ENCODE measurements at places on chromosomes 13 and 19.

GRCh38 chr19:39407660-39408391 lies 1.2 kb downstream of the ZFP36 start:
- H3K27me3 ChIP-seq: no peaks in the 10 kb centered on the region
- peak overlapping the region; percentile 23 for H3K4me3 ChIP-seq
- peaks cover 20% of the 10 kb centered on the region for H3K36me3 ChIP-seq
- H3K27ac ChIP-seq: peak overlapping the region; percentile 100
- DNase-seq: peak; percentile 66
- H3K4me1 ChIP-seq: peaks cover 49% of the 10 kb centered on the region

DNA sequence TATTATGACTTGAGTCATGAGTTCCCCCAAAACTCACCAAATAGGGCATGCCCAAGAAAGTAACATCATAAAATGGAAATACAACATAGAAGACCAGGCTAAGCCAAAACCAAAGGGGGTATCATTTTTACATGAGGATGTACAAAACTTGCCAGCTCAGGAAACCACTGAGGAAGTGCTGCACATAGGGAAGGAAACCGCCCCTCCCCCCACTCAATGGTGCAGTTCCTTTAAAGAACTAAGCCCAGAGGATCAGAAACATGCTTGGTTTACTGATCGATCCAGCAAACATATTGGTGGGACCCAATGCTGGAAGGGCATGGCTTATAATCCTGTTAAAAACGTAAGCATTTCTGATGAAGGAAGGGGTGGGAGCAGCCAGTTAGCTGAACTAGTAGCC lies 4.2 kb upstream of the ZNF486 start:
- no peak for DNase-seq
- H3K36me3 ChIP-seq: no peaks in the 10 kb centered on the region
- H3K4me3 ChIP-seq: no peak overlapping the region
- peaks cover 13% of the 10 kb centered on the region for H3K4me1 ChIP-seq
- H3K27me3 ChIP-seq: no peaks in the 10 kb centered on the region

- H3K4me3 ChIP-seq: no peak overlapping the region
- no peaks in the 10 kb centered on the region for H3K36me3 ChIP-seq
- H3K27me3 ChIP-seq: no peaks in the 10 kb centered on the region
- no peak for DNase-seq
Measured at GRCh38 chr19:18966307-18966706, 25.3 kb upstream of the HOMER3 start.

GRCh38 chr19:51694318-51695085 lies 1.4 kb downstream of the SPACA6 start:
- H3K4me1 ChIP-seq: peaks cover 20% of the 10 kb centered on the region
- H3K27ac ChIP-seq: no peak overlapping the region
- H3K4me3 ChIP-seq: no peak overlapping the region
- DNase-seq: no peak
- peaks cover 13% of the 10 kb centered on the region for H3K36me3 ChIP-seq

DNA sequence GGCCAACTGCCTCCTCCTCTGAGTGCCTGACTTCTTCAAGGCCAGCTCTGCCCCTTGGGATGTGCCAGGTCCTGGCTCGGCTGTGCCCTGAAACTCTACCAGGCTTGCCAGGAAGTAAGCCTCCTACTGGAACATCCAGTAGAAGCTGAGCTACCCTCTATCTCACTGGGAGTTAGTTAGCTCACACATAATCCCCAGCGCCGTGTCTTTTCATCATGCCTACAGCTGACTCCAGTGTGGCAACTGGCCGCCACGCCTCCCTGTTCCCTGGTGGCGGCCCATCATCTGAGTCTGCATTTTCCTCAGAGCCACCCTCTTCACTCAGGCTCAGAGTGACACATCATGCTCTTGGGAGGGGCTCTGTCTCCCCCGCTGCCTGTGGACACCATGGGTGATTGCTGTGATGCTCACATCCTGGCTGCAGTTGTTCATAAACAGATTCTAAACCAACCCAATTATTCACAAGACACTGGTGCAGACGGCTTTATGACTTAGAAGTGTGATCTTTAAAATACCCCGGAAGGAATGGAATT lies 131.9 kb upstream of the IRS2 start:
- H3K4me3 ChIP-seq: no peak overlapping the region
- no peaks in the 10 kb centered on the region for H3K27me3 ChIP-seq
- H3K4me1 ChIP-seq: no peaks in the 10 kb centered on the region
- no peaks in the 10 kb centered on the region for H3K36me3 ChIP-seq
- no peak overlapping the region for H3K27ac ChIP-seq

DNA sequence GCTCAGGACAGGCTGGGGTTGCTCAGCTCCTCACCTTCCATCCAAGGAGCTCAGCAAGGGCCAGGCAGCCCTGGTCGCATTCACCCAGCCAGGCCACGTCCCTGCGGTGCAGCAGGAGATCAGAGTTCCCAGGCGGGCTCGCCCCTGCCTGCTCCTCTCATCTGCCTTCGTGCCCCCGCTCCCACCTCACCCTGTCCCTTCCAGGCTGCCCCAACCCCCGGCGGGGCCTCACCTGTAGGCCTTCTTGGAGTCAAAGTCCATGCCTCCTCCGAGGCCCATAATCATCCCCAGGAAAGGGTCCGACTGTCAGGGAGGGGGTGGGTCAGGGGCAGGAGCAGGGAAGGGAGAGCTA lies 1.3 kb upstream of the RINL start:
- DNase-seq: no peak
- H3K4me1 ChIP-seq: peaks cover 9% of the 10 kb centered on the region
- peaks cover 23% of the 10 kb centered on the region for H3K36me3 ChIP-seq
- no peak overlapping the region for H3K4me3 ChIP-seq
- H3K27ac ChIP-seq: no peak overlapping the region

DNA sequence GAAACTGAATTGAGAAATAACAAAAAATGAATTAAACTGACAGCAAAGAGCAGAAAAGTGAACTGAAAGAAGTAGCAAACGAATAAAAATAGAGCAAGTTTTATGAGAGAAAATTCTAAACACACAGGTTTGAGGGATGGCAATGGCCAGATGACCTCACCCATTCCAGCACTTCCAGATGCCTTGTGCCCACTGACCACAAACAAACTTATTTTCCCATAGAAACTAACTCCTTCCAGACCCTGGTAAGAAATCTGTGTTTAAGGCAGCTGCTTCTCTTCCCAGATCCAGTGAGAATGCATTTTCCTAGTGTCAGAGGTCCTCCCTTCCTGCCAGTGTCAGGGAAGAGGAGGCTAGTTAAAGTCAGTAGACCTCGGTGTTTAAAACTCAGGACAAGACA lies 51.7 kb downstream of the RXFP2 start:
- H3K36me3 ChIP-seq: no peaks in the 10 kb centered on the region
- H3K27me3 ChIP-seq: no peaks in the 10 kb centered on the region
- H3K4me1 ChIP-seq: no peaks in the 10 kb centered on the region
- H3K4me3 ChIP-seq: no peak overlapping the region

DNA sequence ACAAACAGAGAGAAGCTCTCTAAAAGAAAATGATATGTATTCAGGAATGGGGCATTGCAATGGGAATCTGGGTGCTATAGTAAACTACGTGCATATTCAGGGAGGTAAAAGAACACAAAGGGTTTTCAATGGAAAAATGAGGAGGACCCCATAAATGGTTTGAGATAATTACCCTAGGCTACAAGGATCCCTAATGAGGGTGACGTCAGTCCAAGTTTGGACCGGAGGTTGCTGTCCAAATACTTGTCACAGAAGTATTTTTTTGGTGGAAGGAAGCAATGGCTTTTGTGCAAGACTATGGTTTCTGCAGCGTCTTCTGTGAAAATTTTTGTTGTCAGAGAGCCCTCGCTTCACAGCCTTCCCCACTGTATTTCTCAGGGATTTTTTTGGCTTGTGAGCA lies 995 bp upstream of the CEACAM18 start:
- H3K4me1 ChIP-seq: no peaks in the 10 kb centered on the region
- no peaks in the 10 kb centered on the region for H3K36me3 ChIP-seq
- DNase-seq: no peak
- H3K27ac ChIP-seq: no peak overlapping the region

All from thyroid gland (tissue), 4 donors.